Colonic mucosa (tissue), 4 donors: ENCODE measurements at places on chromosomes 12 and 14.

DNA sequence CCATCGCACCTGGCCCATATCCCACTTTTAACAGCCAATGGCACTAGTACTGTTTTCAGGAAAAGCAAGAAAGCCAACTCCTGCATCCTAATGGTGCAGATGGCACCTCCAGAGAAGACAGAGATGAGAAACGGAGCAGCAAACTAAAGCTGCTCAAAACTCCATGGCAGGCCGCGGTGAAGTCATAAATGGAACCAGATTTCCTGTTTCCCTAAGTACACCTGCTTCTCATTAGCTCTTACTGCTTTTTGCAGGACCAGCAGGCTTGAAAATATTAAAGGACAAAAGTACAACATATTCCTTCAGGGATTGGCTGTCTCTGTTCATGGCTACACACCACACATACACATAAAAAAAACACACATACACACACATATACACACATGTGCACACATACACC, 36.7 kb upstream of the LGALS3 start:
- H3K36me3 ChIP-seq: no peaks in the 10 kb centered on the region
- no peak for DNase-seq
- H3K4me3 ChIP-seq: no peak overlapping the region
- H3K27me3 ChIP-seq: no peaks in the 10 kb centered on the region
- H3K4me1 ChIP-seq: peaks cover 3% of the 10 kb centered on the region

DNA sequence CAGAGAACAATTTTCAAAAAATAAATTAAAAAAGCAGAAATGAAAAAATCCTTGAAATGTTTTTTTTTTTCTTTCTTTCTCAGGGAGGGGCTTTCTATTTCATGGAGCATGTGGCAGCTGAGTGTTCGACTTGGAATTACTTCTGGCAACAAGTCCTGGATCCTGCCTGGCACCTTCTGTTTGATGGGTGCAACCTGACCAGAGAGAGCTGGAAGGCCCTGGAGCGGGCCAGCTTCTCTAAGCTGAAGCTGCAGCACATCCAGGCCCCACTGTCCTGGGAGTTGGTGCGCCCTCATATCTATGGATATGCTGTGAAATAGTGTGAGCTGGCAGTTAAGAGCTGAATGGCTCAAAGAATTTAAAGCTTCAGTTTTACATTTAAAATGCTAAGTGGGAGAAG, 22.5 kb upstream of the HIGD1C start:
- no peak overlapping the region for H3K4me3 ChIP-seq
- H3K36me3 ChIP-seq: no peaks in the 10 kb centered on the region
- no peak overlapping the region for H3K27ac ChIP-seq
- no peaks in the 10 kb centered on the region for H3K27me3 ChIP-seq

- no peaks in the 10 kb centered on the region for H3K27me3 ChIP-seq
- no peak overlapping the region for H3K4me3 ChIP-seq
- H3K36me3 ChIP-seq: no peaks in the 10 kb centered on the region
- no peak overlapping the region for H3K27ac ChIP-seq
- no peak for DNase-seq
These were observed 507.9 kb downstream of the PRKD1 start for GRCh38 chr14:29419736-29420135.

DNA sequence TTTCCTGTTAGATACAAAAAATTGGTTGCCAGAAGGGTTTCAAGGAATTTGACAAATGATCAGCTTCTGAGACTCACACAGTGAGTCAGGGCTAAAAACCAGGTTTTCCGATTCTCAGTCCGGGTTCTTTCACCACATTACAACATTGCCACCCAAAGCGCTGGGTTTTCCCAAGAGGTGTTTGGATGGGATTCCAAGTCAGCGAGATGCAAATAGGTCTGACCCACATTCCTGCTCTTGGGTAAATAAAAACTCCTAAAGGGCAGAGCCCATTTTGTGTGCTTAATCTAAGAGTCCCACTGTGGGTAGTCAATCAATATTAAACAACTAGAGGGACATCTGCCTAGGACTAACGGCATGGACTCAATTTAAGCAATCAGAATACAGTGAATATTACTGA, 5.4 kb upstream of the RIC8B start:
- H3K36me3 ChIP-seq: no peaks in the 10 kb centered on the region
- H3K27me3 ChIP-seq: no peaks in the 10 kb centered on the region
- no peak overlapping the region for H3K4me3 ChIP-seq

DNA sequence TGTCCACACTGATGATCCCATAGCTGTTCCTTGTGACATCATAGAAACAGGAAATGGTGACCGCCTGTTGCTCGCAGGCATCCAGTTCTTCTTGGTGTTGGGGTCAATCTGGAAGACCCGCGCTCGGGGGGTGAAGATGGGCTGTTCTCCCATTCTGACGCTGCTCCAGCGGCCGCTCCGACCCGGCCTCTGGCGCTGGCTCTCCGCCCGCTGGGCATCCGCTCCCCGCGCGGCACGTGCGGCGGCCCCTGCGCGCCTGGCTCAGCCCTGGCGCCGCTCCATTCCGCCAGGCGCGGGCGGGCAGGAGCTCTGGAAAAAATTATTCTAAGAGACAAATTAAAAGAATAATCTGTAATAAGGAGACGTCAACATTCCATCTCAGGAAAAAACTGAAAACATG, 761.1 kb downstream of the TMEM121 start:
- no peak overlapping the region for H3K27ac ChIP-seq
- no peaks in the 10 kb centered on the region for H3K4me1 ChIP-seq
